ENCODE measurements at places on chromosomes 4 and X.

DNA sequence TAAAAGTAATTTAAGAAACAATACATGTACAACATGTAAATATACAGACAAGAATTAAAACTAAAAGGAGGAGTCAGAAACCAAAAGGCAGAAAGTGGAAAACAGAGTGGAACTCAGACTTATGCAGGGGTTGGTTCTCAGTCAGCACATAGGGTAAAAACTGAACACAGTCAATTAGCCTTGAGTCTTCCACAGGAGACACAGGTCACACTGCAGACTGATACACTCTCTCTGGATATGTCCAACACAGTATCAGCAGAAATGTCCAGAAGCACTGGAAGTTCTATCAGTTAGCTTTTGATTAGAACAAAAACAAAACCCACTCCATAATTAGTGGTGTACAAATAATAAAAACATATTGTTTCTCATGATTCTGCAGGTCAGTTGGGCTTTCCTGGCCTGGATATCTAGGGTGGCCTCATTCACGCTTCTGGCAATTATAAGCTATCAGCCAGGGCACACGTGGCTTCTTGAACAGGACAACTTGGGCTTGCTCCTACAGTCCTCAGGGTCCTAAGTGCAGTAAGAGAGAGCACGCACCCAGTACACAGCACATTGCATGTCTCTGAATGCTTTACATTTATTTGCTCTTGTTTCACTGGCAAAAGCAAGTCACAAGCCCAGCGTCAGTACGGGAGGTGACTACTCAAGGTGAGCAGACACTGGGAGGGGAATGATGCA lies 21.6 kb downstream of the TEC start:
- no peak for DNase-seq

- DNase-seq = no peak
Measured at GRCh38 chrX:119583431-119584059, 9.2 kb downstream of the UBE2A start.

GRCh38 chr4:132065940-132066495 lies 1083.1 kb upstream of the PCDH10 start:
- DNase-seq = no peak

- DNase-seq = no peak
Measured at GRCh38 chr4:56183344-56183959, 203.8 kb downstream of the AASDH start.

DNA sequence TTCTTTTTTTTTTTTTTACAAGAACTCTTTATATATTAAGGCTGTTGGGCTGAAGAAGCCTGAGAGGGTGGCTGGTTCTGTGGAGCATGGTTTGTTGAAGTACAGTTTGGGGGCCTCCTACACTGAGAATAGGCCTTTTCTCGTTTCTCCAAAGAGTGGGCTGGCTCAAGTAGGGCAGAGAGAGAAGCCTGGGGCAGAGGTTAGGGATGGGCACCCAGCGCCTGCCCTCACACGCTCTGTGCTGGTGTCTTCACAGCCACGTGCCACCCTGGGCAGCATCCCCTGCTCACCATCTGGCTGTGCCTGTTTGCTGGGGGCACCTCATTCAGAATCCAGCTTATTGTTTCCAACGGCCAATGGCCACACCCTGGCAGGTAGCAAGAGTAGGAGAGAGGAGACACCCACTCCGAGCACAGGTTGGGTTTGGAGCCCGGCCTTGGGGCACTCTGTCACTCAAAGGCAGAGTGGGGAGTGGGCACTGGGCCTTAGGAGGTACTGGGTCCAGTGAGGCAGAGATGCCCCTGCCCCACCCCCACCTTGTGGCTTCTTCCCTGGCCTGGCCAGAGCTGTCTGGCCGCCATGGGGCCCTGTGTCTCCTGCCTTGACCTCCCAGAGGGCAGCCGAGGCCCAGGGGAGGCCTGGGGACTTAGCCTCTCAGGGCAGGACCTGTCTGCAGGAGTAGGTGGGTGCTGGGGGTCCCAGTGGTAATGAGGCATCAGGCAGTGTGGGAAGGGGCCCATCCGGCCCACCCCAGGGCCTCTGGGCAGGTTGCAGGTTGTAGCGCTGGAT lies 2.9 kb downstream of the MSANTD1 start:
- no peak for DNase-seq

DNA sequence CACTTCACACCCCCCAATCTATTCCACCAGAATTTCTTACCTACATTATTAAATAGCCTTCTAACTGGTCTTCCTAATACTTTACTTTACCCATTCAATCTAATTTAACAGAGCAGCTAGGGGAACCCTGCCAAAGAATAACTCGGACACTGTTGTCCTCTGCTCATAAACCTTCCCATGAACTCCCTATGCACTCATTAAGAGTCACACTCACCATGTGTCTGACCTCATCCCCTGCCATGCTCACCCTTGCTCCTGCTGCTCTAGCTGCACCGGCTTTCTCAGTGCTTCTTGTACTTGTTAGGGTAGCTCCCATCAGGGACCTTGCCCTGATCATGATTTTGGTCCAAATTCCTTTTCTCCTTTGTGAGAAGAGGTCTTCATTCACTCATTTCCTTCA lies 54.6 kb upstream of the GUCY1A1 start:
- no peak for DNase-seq

DNA sequence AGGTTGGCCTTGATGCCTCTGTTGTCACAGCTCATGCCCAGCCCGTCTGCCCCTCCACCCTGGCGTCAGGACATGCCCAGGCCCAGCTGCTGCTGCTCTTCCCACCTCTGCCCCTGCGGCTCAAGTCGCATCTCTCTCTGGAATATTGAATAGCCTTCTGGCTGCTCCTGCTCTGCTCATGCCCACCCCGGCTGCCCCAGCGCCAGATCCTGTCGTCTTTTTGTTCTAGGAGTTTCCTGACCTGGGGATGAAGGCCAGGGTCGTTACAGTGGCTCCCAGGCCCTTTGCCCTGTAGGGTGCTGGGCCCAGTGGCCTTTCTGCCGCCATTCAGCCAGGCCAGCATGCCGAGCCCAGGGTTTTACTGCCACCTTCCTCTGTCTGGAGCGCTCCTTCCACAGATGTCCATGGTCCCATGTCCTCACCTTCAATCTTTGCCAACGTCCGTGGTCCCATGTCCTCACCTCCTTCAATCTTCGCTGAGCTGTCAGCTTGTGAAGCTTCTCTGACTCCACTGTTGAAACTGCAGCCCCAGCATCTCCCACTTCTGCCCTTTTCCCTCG lies 9.7 kb downstream of the MAEA start:
- DNase-seq = no peak

GRCh38 chr4:56261027-56261426 lies 126.3 kb downstream of the AASDH start:
- peak; percentile 29 for DNase-seq

- DNase-seq = peak; percentile 37
Measured at GRCh38 chr4:88158489-88159228, at the start of gene ABCG2. Gene ABCG2, minus strand, starts transcription at chr4:88158639. Its CDS starts 18,644 bp downstream, at chr4:88139995.

GRCh38 chr4:94650134-94650495 lies 107.6 kb upstream of the BMPR1B start:
- no peak for DNase-seq

DNA sequence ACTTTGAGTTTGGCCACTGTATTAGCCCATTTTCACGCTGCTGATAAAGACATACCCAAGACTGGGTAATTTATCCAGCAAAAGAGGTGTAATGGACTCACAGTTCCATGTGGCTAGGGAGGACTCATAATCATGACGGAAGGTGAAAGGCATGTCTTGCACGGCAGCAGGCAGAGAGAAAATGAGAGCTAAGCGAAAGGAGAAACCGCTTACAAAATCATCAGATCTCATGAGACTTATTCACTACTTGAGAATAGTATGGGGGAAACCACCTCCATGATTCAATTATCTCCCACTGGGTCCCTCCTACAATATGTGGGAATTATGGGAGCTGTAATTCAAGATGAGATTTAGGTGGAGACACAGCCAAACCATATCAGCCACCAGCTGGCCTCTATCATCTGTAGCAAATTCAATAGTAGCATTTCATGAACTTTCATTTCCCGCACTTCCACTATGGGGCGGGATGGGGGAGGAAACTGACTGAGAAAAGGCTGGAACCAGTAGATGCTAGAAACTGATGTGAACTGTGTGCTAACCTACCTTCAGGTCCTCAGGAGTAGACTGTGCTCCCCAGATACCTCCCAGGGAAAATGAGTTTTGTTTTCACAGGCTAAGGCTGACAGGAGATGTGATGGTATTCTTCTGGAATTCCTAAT lies 35.3 kb upstream of the LGI2 start:
- DNase-seq = no peak

DNA sequence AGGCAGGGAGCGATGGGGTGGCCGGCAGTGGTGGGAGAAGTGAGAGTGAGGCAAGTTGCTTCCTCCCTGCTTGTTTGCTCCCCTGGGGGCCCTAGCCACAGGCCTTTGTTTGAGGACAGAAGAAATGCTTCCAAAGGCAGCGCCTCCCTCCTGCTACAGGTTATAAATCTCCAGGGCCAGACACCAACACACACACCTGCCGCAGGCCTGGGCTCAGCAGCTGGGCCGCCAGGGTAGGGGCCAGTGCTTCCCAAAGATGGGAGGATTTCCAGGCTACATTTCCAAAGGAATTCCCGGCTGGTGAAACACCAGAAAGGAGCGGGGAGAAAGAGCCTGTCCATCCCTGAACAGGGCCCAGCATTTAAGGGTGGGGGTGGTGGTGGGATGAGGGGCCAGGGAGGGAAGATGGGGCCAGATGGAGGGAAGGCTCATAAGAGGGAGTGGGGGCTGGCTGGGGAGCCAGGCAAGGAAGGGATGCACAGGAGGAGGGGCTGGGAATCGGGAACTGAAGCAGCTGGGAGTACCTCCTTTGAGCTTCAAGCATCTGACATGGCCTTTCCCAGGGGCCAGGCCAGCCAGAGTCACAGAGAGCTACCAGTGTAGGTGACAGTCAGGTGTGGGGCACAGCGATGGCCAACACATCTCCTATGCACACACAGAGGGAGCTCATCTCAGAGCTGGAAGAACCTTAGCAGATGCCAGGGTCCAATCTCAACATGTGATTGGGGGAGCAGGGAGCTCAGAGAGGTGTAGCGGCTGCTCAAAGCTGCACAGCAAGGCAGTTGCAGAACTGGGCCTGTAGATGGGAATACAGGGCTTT lies 143.9 kb downstream of the PJA1 start:
- DNase-seq = no peak

GRCh38 chr4:124887739-124888138 lies 175.2 kb upstream of the ANKRD50 start:
- DNase-seq = no peak

- no peak for DNase-seq
Measured at GRCh38 chrX:25096522-25097045, 80.8 kb upstream of the ARX start.

- no peak for DNase-seq
Measured at GRCh38 chrX:113833096-113834055, 750.5 kb upstream of the HTR2C start.

DNA sequence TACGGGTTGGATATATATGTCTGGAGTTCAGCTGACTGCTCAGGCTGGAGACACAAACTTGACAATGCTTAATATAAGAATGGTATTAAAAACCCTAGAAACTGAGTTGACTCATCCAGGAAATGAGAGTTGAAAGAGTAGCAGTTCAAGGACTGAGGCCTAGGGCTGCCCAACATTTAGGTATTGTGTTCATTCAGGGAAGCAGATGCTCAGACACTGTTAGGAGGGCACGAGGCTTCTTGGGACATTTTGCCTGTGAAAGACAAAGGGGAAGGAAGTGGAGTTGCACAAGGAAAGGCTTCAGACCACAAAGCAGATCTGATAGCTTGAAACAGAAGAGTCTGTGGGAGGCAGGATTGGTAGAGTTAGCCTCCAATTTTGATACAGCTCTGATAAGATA lies 52.0 kb upstream of the HS3ST1 start:
- DNase-seq = no peak

- DNase-seq = no peak
Measured at GRCh38 chr4:83510442-83510841, 25.5 kb upstream of the GPAT3 start.

Measured in stimulated activated CD4-positive, alpha-beta T cell treated with anti-CD3 and anti-CD28 coated beads, Interleukin-1b, Interleukin-23, amount 100 ng/mL, for 4 hours (primary cell).